ENCODE measurements at places on chromosomes 6 and 20.

DNA sequence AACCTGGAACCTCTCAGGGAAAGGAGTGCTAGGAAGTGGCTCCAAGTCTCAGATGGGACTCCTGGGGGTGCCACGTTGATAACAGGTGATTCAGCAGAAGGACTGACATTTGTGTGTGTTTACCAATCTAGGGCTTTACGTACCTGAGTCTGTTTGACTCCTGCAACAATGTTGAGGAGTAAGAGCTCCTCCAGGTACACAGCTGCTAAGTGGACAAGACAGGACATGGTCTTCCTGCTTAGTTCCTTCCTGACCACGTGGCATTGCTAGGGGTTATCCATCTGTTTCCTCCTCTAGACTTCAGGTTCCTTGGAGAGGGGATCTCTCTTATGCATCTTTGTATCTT lies 164.5 kb upstream of the SLC24A3 start:
- no peak for DNase-seq

GRCh38 chr6:139914910-139915309 lies 540.5 kb upstream of the CITED2 start:
- DNase-seq = no peak

DNA sequence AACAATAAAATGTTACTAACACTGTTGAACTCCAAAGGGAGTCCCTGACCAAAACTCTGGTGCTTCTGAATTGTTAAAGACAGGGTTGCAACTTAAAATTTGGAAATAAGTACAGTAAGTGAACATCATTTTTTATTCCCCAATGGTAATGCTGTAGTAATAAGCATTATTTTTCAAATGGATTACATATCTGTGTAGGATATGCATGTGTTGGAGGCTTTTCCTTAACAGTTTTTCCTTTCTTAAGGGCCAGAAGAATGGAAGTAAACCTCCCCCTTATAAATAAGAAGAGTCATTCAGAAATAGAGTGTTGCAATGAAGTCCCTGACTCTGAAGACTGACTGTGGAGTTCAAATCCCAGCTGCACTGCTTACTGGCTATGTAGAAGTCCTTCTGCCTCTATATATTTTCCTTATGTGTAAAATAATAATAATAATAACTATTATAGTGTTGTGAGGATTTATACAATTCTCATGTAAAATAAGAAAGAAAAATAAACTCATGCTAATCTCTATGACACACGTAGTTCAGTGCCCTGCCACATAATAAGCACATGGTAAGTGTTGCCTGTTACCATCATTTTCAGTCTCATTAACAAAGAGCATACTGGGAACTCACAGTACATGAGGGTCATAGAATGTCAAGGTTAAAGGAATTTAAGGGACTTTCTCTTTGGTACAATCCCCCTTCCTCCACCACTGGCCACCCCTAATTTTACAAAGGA lies 129.8 kb upstream of the SMLR1 start:
- DNase-seq = no peak

- DNase-seq = no peak
Observed at GRCh38 chr20:31704225-31705119, 18.2 kb downstream of the BCL2L1 start.

GRCh38 chr6:159973951-159974350 lies 5.1 kb downstream of the IGF2R start:
- no peak for DNase-seq

- DNase-seq = no peak
Observed at GRCh38 chr6:24205020-24205492, 79.0 kb downstream of the NRSN1 start.
